EH (cell line): ENCODE measurements at places on chromosomes 5 and 9.

DNA sequence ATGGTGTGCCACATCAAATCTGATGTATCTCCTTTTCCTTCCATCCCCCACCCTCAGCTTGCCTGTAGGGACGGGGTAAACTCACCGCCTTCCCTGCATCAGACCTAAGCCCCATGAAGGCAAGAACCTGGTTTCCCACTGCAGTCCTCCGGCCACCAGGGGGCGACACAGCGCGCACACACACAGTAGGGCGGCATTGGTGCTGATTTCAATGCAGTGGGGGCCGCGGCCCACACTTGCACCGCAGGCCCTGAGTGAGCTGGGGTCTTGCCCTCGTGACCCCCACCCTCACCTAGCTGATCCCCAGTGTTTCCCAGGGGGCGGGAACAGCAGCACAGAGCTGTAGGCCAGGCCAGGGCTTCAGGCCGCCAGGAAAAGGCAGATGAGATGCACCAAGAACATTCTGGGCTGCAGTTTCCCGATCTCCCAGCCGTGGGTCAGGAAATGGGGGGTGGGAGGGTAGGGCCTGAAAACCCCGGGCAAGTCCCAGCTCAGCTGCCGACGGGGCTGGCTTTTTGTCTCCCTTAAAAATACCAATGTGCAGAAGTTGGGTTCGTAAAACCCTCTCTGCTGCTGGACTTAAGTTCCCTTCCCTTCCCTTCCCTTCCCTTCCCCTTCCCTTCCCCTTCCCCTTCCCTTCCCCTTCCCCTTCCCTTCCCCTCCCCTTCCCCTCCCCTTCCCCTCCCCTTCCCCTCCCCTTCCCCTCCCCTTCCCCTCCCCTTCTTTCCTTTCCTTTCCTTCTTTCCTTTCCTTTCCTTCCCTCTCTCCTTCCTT lies 19.5 kb downstream of the FAM163B start:
- DNase-seq: no peak

DNA sequence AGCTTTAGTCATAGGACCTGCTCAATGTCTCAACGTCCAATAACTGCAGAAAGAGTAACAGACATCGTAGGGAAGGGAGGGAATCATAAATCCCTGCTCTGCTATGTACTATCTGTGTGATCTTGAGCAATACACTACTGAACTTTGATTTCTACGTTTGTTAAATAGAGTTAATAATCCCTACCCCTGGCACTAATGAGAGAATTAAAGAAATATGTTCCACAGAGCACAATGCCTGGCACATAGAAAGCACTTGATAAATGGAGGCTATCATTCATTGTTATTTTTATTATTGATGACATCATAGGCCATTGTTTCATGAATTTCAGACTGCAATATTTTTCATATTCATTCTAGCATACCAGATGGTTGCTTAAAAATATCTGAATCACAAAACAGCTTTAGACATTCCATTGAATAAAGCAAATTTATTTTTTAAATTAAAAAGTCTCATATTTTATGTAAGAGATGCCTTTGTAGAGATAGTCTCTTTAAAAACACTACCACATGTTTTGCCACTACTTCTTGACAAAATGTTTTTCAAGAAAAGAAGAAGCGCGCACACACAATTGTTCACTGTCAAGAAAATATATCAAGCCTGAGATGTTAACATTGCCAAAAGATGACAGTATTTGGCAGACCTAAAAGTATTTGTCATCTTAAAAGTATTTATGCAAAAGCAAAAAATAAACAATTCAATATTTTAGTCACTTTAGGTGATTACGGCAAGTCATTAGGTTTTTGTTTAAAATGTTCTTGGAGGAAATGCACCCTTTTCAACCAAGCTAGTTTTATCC lies 108.5 kb downstream of the EBF1 start:
- DNase-seq: no peak

DNA sequence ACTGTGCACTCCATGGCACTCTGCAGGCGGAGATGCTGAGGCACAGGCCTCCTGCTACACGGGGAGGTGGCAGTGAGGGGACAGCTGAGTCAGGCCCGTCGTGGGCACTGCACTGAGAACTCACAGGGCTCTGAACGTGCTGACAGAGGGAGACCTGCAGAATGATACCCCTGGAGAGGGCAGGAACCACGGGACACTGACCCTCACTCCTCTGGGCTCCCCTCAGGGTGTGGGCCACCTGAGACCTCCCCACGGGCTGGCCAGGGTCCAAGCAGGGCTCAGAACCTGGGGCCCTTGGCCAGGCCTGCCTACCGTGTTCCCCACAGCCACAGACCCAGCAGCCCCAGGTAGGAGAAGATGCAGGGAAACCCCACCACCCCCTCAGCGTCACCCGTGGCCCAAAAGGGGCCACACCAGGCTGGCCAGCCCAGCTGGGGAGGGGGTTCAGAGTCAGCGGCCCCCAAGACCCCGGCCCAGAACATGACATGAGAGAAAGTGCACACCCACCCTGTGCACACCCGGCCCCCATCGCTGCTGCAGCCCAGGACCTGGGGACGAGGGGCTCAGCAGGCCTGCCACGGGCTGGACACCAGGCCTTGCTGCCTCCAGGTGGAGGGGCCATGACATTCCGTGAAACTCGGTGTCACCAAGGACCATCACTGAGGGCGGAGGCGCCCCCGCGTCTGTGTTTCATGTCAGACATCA lies 30.9 kb downstream of the GLT6D1 start:
- DNase-seq: no peak

- DNase-seq: no peak
These were observed 41.9 kb downstream of the ST8SIA4 start for GRCh38 chr5:100861148-100861547.

DNA sequence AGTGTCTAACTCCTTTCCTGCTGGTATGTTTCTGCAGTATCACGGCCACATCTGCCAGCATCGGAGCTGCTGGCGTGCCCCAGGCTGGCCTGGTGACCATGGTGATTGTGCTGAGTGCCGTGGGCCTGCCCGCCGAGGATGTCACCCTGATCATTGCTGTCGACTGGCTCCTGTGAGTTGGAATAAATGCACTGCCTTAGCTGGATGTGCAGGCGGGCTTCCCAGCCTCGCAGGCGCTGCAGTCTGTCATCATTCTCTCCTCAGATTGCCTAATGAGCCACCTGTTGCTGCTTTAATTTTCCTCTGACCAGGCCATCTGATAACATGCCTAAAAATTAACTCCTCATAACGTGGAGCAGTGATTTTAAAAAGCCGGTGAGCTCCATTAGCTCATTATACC lies 79.1 kb upstream of the PLPP6 start:
- no peak for DNase-seq

GRCh38 chr9:82295181-82295580 lies 306.6 kb downstream of the SPATA31D1 start:
- no peak for DNase-seq

- DNase-seq: peak; percentile 63
These were observed 20.0 kb downstream of the JMY start for GRCh38 chr5:79255786-79256557.

- no peak for DNase-seq
These were observed 24.3 kb downstream of the BOD1 start for GRCh38 chr5:173592050-173592669.

DNA sequence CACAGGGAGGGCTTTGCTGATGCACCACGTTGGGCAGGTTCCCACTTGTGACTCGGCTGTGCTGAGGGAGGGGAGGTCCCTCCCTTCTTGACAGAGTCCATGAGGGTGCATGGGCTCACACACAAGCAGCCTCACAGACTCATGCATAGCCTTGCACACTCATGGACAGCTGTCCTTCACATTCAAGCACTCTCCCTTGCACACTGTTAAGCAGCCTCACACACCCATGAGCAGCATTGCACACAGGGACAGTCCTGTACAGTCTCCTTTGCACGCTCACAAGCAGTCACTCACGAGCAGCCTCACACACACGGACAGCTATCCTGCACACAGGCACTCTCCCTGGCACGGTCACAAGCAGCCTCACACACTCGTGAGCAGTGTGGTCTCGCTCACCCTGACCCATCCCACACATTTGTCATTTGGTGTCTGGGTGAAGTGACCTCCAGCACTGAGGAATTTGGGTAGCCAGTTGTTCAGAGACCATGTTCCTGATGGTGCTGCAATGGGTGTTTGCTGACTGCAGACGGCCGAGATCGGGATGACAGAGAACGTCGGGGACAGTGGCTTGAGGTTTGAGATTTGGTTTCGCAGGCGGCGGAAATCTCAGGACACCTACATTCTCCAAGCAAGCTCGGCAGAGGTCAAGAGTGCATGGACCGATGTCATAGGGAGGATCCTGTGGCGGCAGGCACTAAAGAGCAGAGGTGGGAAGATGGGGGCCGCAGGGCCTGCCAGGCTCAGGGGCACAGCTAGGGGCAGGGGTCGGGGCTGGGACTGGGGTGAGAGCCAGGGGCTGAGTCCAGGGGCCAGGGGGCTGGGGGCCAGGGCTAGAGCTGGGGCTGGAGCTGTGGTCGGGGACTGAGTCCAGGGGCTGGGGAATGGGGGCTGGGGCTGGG lies 17.7 kb upstream of the LRRC14B start:
- no peak for DNase-seq

DNA sequence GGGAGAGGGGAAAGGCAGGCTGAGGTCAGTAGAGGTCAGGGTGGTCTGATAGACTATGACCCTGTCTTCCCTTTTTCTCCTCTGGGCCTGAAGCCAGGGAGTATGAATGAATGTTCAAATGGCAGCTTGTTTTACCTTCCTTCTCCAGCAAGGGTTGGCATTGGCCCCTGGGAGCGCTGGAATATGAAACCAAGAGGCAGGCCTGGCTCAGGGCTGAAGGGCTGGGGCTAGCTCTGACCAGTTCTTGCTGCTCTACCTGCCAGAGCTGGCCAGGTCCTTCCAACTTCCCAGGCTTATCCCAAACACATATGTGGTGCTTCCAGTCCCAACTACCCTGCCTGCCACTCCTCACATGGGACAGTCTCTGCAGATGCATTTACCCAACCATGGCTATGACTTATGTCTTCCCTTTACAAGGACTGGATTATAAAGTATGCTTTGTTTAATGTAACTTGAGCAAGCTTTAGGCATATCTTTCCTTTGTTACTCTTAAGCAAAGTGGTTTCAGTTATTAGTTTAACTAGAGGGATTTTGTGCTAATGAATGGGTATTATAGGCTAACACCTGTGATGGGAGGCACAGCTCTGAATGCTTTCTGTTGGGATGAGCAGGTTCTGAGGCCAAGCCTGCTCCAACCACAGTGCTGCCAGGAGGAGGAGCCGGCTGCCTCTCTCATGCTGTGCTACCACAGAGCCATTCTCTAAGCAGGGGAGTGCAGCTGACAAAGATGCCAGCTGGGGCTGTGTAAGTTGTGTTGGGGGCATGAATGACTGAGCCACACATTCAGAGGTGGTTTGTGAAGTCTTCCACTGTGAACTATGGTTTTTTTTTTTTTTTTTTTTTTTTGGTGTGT lies 6.1 kb downstream of the CCNI2 start:
- DNase-seq: peak; percentile 34

- no peak for DNase-seq
These were observed 54.9 kb downstream of the ADGRV1 start for GRCh38 chr5:90613459-90613858.

GRCh38 chr9:19149230-19149629 lies 21.9 kb upstream of the PLIN2 start:
- no peak for DNase-seq

DNA sequence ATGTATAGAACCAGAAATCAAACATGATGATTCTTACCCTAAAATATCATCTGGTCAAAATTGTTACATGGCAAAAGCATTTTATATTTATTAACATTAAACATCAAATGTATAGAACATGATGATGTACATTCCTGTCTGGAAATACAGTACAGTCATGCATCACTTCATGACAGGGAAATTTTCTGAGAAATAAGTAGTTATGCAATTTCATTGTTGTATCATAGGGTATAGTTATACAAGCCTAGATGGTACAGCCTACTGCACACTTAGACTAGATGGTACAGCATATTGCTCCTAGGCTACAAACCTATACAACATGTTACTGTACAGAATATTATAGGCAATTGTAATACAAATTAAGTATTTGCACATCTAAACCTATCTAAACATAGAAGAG lies 64.6 kb upstream of the VCAN start:
- DNase-seq: no peak

- peak; percentile 1 for DNase-seq
These were observed 808.1 kb downstream of the EFNA5 start for GRCh38 chr5:106862450-106863193.

DNA sequence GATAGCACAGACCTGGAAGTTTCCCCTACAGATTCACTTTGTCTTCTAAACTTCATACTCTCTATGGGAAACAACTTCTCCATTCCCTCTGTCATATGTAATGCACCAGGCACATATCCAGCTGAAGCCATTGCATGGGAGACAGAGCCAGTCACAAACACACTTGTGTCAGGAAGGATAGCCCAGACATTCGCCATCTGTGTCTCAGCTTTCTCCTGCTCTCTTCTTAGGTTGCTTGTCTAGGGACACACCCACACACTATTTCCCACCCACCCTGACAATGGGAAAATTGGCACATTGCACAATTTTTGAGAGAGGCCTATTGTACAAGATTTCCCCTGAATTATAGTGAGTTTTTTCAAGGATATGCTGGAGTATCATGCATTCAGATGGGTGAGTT lies 158.4 kb upstream of the MPDZ start:
- DNase-seq: no peak

DNA sequence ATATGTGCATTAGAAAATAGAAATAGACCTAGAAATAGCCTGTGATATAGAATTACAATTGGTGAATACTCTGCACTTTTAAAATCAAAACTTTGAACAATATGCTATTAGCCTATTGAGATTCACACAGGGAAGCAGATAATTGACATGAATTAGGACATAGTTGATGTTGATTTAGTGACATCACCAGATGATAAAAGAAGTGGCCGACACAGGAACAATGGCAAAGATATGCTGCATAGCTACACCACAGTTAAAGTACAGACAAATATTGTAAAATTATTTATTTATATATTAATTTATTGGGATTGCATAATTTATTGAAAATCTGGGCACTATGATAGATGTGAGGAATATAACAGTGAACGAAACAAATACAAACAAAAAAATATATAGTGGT lies 261.5 kb upstream of the CCNH start:
- no peak for DNase-seq

DNA sequence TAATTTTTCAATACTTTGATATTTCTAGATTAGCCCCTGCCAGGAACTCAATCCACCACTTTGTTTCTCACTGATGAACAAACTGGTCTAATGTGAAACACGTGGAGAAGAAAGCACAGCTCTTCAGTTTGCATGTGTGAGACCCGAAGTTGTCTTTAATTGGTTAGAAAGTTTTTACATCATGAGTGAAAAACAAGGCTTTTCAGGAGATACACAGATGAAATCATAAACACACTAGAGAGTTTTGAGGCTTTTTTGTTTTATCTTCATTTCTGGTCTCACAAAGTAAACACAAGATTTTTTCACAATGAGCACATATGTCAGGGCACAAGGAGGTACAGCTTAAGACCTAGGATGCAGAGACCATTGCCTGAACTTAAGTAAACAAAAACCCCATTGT lies 84.5 kb upstream of the MOCS2 start:
- DNase-seq: peak; percentile 32

DNA sequence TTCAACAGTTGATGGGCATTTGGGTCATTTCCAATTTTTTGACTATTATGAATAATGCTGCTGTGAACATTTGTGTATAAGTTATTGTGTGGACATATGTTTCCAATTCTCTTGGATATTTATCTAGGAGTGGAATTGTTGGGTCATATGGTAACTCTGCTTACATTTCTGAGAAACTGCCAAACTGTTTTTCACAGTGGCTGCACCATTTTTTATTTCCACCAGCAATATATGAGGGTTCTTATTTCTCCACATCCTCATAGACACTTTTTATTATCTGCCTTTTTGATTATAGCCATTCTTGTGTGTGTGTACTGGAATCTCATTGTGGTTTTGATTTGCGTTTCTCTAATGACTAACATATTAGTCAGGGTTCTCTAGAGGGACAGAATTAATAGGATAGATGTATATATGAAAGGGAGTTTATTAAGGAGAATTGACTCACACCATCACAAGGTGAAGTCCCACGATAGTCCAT lies 14.7 kb upstream of the MED27 start:
- peak; percentile 89 for DNase-seq
